NCI-H2081 (cell line): ENCODE measurements at places on chromosomes 13 and 19.

GRCh38 chr19:19817357-19817756 lies 4.2 kb downstream of the ZNF506 start:
- DNase-seq = no peak

DNA sequence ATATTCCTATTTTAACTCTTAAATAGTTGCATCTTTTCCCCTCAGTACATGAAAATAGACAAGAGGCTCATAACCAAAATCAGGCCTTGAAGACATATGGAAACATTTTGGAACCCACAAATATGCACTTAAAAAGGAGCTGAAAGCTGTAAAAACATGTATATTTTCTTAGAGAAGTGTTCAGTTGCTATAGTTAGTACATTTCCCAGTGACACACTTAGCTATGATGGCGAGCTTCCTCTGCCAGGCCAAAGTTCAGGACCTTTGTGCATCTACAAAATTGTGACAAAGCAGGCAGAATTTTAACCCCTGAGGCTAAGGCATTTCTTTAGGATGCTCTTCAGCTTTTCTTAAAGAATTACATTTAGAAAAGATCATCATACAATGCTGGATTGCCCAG lies 54.5 kb downstream of the RCBTB2 start:
- no peak for DNase-seq

GRCh38 chr13:41542281-41542680 lies 84.9 kb downstream of the RGCC start:
- DNase-seq = no peak

DNA sequence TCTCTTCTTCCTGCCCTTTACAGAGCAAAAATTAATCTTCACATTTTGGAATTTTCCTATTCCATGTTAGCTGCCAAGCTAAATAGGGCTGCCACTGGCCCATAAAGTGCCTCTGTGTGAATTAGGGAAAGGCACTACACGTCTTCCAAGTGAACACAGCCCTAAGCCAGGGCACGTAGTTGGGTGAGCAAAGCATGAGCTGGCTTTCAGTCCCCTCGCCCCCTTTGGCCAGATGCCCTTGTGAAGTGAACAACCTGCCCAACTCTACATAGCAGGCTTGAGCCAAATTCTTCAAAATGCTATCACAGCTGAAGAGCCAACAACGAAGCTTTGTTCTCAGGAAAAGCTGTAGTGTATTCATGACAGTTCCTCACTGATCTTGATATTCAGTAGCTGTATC lies 213.1 kb downstream of the OXGR1 start:
- DNase-seq = no peak

GRCh38 chr19:40663695-40664692 lies 26.5 kb downstream of the NUMBL start:
- DNase-seq = no peak

GRCh38 chr19:2810141-2811091 lies 9.3 kb upstream of the ZNF554 start:
- DNase-seq = no peak

- DNase-seq = no peak
These were observed 5.5 kb downstream of the SLC7A1 start for GRCh38 chr13:29589967-29590366.

GRCh38 chr19:54670576-54671357 lies 8.0 kb downstream of the LILRB4 start:
- DNase-seq = no peak

DNA sequence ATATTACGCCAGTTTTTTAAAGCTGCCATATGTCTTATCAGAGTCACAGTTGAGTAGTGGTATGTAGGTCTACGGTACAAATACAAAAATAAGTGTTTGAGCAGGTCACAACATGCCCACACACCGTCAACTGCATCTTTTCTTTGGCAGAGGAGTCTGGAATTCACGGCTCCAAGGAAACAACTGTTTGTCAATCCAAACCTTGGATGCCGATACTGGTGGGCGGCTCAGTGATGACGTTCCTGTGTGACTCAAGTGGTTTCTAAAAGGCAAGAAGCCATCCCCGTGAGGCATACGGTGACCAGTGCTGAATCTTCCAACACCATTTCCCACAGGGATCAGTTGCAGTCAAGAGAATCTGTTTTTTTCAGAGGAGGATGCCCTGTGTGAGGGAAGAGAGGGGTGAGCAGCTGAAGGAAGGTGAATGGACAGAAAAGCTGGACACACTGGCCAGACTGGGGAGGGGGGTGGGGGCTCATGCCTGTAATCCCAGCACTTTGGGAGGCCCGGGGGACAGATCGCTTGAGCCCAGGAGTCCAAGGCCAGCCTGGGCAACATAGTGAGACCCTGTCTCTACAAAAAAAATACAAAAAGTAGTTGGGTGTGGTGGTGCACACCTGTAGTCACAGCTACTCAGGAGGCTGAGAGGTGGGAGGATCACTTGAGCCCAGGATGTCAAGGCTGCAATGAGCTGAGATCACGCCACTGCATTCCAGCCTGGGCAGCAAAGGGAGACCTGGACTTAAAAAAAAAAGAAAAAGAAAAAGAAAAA lies 22.8 kb upstream of the CEBPG start:
- no peak for DNase-seq
